Glutamatergic neuron (in vitro differentiated cells): ENCODE measurements at places on chromosomes 16 and 17. TPM values are rescaled to one million over a fixed set of nuclear protein-coding genes. Genes with fewer than 3 reads are reported as not detected.
A peak's percentile ranks its signal among the peaks of the same experiment; 100 is the strongest.

DNA sequence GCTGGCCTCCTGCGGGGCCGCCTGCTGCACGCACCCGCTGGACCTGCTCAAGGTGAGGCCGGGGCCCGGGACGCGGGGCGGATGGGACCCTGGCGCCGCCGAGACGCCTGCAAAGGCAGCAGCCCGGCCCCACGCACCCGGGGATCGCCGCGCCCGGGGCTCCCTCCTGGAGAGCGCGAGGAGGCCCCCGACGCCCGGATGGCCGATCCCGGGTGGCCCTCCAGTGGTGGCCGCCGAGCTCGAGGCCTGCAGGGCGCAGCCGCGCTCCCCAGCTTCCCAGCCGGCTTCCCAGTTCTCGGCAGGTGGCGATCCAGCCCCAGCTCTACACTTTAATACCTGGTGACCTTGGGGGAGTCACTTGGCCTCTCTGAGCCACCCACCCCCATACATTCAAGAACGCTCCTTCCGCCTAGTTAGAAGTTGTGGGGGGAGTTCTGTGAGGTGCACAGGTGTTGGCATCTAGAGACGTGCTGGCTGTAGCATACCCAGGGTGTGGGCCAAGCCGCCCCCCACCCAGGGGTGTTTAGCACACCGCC, 452 bp downstream of the SLC25A10 start:
- peak; percentile 68 for DNase-seq

CCL17 gene
- not detected for total RNA-seq

ARHGAP23 gene
- 23.6 TPM for total RNA-seq

DNA sequence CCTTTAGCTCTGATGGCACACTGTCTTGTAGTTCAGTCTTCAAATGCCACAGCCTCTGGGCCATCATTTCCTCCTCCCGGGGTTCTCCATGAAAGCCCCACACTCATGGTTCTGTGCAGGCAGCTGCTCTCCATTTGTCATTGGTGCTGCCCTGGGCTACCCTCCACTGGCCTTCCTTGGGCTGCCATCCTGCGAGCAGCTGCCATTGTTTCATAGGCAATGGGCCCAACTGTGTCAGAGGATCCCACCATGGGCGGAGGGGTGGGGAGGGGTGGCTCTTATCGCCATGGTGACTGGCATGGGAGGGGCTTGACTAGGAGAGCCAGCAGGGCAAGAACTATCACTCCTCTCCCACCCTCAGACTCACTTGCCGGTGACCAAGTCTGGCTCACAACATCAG, 38.6 kb upstream of the BRD7 start:
- DNase-seq, result no peak

DNA sequence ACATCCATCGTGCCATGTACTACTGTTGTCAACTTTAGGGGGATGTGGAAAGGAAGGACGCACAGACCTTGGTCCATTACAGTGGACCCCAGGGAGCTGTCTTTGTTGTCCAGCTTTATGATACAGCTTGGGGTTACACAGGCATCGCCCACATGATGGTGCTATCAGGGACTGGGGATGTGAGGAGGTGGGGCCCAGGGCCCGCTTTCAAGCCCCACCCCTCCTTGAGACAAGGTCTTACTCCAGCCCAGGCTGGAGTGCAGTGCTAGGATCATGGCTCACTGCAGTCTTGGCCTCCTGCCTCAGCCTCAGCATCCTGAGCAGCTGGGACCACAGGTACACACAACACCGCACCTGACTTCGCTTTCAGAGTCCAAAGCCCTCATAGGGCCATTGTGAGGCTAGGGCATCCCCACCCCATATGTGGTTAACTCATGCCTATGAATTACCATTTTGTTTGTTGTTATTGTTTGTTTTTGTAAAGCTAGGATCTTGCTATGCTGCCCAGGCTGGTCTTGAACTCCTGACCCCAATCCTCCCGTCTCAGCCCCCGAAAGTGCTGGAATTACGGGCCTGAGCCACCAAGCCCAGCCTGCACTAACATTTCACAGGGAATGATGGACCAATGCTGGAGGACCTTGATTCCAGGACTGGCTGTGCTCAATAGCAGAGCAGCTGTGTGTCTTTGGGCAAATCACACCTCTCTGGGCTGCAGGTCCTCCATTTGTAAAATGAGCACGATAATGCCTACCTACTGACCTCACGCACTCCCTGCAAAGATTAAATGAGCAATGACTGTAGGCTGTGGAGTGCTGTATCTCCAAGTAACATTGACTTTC, 17.2 kb downstream of the ST3GAL2 start:
- no peak for DNase-seq

DNA sequence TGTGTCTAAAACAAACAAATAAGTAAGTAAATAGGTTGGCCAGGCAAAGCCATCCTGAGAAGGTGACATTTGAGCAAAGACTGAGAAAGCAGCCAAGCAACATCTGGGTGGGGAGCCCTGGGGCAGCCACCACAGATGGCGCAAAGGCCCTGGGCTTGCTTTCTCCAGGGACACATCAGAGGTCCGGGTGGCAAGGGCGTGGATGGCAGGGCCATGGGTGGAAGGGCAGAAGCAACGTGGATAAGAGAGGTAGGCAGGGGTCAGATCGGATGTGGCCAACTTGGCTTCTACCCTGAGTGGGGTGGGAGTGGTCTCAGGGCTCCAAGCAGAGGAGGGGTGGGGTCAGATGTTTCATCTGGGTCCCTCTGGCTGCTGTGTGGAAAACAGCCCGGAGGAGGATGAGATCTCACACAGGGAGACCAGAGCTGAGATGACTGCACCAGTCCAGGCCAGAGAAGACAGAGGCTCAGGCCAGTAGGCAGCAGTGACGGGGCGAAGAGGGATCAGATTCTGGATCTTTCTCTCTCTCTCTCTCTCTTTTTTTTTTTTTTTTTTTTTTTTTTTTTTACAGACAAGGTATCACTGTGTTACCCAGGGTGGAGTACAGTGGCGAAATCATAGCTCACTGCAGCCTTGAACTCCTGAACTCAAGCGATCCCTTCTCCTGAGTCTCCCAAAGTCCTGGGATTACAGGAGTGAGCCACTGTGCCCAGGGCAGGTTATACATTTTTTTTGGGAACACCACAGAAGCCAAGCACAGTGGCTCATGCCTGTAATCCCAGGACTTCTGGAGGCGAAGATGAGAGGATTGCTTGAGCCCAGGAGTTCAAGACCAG, 6.1 kb upstream of the SPN start:
- DNase-seq, result no peak
